ENCODE measurements at places on chromosomes 4 and X.
A peak's percentile ranks its signal among the peaks of the same experiment; 100 is the strongest.

DNA sequence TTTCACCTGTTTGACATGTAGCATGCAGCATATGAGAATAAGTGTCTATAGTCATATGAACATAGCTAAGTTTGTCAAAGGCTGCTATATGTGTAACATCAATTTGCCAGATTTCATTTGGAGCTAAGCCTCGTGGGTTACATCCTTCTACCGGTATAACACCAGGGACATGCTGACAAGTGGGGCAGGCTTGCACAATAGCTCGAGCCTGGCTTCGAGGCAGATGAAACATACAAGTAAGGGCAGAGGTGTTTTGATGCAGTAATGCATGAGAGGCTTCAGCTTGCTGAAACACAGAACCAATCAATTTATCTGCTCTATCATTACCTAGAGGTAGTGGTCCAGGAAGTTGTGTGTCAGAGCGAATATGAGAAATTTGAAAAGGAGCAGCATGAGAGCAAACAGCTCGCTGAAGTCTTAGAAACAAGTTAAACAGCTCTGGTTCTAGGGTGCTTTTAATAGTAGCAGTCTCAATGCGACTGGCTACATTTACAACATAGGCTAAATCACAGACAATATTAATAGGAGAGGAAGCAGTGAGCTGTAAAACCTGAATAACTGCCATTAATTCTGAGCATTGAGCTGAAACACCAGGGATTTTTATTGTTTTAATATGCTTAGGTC, 14.9 kb upstream of the UGDH start:
- no peak for DNase-seq

GRCh38 chrX:69196666-69197065, 31.4 kb upstream of the PJA1 start:
- DNase-seq, result no peak

DNA sequence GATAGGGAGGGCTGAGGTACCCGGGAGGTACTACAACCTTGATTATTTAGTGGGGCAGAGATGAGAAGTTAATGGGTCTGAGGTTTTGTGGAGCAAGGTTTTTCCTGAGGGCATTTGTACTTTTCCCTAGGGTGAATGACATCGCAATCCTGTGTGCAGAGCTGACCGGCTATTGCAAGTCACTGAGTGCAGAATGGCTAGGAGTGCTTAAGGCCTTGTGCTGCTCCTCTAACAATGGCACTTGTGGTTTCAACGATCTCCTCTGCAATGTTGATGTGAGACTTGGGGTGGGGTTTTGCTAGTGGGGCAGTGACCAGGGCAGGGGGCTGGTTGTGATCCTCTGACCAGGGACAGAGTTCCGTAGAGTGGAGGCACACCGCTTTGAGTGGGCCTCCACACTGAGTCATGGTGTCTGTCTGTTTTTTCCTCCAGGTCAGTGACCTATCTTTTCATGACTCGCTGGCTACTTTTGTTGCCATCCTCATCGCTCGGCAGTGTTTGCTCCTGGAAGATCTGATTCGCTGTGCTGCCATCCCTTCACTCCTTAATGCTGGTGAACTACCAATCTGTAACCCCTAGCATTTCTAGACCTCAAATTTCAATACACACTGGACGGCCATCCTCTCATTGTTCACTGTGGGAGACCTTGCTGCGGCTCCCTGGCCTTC, 9.9 kb downstream of the MED12 start:
- DNase-seq, result no peak

DNA sequence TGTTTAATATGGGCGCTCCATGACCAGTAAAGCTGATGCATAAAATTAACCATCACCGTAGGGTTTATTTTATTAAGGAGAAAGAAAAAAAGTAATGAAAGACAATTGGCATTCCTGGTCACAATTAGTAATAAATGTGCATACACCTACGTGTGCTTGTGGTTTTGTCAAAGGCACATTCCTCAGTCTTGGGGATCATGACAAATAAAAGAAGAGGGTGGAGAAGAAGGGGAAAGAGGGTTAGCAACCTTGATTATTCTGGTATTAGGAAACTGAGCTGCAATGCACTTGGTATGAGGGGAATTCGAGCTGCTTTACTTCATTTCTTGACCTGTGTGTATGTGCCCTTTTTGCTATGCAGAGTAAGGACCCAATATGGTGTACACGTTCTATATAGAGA, 1798.3 kb upstream of the PCDH7 start:
- DNase-seq, result no peak

DNA sequence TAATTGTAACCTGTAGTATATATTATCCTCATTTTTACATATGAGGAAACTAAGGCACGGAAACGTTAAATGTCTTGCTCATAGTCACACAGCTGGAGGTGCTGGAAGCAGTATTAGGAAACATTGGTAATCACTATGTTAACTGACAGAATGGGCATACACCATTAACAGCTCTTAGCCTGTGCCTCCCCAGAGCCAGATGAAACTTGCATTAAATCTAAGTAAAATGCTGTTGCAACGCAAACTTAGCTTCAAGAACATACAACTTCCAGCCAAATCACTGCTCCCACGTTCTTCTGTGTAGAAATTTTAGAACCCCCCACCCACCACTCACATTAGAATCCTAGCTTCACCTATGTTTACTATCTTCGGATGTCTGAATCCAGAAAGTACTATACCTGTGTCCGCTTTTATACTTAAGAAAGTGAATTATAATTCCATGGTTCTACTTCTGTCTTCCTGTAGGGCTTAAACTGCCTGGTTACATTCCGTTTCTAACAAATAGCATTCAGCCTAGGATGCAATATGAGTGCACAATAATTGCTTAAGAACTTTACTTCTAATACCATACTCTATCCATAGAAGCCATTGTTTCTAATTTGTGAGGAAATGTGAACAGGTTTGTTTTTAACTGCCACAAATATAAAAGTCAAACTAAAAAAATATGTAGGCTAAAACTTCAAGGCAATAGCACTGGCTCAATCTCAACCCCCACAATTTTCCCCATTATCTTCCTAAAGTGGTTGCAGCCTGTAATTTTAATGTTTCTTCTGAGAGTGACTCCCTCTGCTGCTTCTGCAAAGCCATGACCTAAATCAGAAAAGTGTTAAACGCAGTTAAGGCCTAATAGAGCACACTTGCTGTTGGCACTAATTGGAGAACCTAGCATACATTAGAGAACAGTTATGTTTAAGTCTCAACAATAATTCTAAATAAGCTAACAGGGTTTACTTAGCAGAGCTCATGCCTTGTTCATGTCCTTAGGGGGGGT, 4.4 kb downstream of the UNC5C start:
- no peak for DNase-seq

DNA sequence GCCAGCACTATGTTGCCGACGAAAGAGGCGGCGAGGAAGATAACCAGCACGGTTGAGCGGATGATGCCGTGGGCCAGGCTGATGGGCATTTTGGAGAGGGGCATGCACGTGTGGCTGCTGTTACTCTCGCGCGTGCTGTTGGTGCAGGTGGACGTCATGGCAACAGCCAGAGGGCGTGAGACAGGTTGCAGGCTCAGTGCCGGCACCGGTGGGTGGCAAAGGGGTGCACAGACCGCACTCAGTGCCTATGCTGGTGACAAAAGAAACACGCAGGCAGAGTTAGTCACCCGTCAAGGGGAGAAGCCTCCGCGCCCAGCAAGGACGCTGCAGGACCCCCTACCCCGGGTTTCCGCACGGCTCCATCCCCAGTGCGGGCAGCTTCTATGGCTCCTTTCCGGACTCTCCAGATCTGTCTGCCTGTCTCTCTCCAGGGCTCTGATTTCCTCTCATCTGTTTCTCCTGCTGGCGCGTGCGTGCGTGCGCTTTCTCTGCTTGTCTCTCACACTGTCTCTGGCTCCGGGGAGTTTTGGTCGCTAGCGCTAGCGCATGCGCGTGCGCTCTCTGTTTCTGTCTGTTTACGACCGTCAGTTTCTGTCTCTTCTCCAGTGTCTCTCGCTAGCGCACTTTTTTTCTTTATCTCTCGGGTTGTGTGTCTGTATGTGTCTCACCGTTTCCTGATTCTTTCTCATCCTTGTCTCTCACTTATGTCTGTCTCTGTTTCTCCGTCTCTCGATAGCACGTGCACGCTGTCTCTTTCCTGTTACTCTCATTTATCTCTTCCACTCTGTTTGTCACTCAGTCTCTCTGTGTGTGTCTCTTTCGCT, 2.1 kb downstream of the GPR101 start:
- DNase-seq, result peak; percentile 9

- no peak for DNase-seq
Measured at GRCh38 chr4:8377103-8378075, 63.1 kb downstream of the ACOX3 start.

DNA sequence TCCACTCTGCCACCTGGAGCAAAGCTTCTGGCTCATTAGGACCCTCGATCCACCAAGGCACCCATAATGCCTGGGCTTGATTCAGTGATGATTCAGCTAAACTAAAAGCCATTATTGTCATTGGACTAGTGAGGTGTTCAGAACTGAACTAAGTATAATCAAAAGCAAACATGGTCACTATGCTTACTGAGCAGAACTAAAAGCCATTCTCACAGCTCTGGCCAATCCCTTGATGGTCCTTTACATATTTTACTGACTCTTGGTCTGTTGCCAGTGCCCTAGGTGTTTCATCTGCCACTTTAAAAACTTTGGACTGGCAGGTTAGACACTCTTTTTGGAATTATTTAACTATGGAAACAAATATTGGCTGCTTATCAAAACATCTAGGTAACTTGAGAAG, 703.5 kb downstream of the FAT4 start:
- peak; percentile 3 for DNase-seq

- DNase-seq, result no peak
Measured at GRCh38 chr4:11471618-11472017, 42.9 kb upstream of the HS3ST1 start.

GRCh38 chr4:10381146-10381545, 76.1 kb downstream of the ZNF518B start:
- no peak for DNase-seq

DNA sequence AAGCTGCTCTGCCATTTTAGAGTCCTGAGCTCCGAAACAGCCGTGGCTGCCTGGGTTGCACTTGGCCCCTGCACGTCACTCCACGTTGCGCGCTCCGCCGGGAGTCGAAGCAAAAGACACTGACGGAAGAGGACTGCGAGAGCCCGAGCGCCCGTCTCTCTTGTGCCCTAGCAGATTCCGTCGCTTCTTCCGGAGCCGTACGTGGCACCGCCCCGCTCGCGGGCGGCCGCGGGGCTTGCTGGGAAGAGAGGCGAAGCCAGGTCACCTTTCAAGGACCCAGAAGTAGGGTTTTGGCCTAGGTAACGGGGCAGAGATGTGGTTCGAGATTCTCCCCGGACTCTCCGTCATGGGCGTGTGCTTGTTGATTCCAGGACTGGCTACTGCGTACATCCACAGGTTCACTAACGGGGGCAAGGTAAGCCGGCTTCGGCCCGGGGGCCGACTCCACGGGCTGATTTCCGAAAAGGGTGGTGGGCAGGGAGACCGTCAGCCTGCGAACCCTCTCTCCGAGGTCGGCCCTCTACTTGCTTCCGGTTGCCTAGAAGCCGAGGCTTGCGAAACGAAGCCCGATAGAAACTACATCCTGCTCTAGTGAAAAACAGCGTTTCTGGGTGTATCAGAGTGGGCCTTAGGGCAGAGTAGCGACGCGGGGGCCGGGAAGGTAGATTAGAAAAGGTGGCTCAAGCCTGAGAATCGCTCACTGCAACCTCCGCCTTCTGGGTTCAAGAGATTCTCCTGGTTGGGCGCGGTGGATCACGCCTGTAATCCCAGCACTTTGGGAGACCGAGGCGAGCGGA, at the start of the genes NDUFA1 and RNF113A:
NDUFA1 (plus strand) TSS at position 234 of the 797 bp plus-strand sequence; CDS start at position 314, 80 bp downstream.
RNF113A (minus strand) TSS at position 135 of the 797 bp plus-strand sequence; CDS start at position 15, 120 bp downstream.
- peak; percentile 76 for DNase-seq

DNA sequence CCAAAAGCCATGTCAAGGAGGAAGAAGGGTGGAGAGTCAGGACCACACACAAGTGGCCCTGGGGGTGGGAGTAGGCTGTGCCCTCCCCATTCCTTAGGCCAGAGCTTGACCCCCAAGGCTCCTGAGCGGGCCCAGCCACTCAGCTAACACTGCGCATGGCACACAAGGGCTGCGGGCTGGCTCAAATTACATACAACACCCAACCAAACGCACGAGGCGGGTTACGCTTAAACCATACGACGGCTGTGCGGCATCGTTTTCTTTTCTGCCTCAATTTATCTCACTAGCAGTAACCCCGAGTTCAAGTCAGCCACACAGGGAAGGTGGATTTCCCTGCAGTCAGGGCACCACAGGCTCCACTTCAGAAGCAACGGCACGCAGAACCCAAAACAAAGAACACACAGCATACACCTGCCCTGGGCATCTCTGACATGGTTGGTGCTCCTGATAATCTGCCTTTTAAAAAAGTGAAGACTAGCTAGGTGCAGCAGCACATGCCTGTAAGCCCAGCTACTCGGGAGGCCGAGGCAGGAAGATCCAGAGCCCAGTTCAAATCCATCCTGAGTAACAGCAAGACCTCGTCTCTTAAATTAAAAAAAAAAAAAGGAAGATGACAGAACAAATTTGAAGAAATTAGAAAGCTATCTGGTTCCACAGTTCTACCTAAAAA, 2.9 kb downstream of the GAK start:
- no peak for DNase-seq

DNA sequence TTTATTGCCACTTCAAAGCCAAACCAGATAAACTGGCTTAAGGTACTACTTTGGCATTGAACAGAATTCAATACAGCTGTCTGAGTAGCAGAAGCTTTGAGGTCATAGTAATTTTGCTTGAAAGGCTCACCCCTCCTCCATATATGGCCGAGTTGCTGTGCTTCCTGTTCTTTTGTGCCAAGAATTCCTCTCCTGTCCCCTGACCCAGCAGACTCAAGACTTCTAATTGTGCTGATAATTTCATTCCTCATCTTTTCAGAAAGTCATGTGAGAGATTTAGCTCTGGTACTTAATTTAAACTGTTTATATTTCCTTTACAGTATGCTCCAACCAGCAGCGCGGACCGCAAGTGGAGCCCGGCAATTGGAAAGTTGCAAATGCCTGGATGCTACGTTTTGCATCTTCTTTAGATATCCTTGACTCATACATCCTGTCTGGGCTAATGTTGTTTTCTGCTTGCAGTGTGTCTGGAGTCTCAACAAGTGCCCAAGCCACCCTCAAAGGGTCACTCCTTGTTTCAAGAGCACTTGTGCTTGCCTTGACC, 373.4 kb downstream of the PDGFC start:
- DNase-seq, result peak; percentile 74

GRCh38 chrX:129461801-129462456, 61.4 kb downstream of the SMARCA1 start:
- no peak for DNase-seq

GRCh38 chr4:8922481-8922880, 50.8 kb upstream of the HMX1 start:
- no peak for DNase-seq

DNA sequence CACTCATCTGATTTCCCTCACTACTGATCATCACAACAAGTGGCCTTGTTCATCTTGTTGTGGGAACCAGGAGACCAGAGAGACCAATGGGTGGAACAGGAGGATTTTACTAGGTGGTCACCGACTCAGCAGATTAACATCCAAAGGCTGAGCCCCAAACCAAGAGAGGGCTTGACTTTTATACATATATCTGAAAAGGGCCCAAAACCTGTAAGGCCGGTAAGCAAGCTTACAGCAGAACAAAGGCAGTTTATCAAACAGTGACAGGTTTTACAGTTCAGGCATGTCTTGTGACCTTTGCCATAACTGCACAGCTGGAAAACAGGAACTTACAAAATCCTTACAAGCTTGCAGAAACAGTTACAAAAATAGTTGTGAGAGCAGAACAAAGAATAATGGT, 195.9 kb downstream of the OR13H1 start:
- no peak for DNase-seq

- DNase-seq, result no peak
Measured at GRCh38 chr4:77009511-77010115, 60.1 kb downstream of the SEPTIN11 start.

GRCh38 chr4:151034829-151035228, 19.7 kb upstream of the LRBA start:
- DNase-seq, result peak; percentile 70
